Suppressor macrophage treated with lipopolysaccharide for 1 hour (primary cell): ENCODE measurements at places on chromosomes 7 and 10.

DNA sequence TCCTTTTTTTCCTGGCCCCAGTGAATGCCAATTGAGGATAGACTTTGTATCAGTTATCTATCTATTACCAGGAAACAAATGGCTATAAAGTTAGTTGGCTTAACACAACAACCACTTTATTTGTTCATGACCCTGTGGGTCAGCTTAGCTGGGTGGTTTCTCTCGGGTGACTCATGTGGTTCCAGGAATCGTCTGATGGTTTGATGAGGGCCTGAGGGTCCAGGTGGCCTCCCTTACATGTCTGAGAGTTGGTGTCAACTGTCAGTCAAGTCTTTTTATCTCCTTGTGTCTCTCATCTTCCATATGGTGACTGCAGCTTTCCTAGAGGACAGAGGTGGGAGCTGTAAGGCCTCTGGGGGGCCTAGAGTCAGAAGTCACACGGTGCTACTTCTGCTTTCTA lies 15.3 kb upstream of the MAPK8 start:
- no peak for DNase-seq

DNA sequence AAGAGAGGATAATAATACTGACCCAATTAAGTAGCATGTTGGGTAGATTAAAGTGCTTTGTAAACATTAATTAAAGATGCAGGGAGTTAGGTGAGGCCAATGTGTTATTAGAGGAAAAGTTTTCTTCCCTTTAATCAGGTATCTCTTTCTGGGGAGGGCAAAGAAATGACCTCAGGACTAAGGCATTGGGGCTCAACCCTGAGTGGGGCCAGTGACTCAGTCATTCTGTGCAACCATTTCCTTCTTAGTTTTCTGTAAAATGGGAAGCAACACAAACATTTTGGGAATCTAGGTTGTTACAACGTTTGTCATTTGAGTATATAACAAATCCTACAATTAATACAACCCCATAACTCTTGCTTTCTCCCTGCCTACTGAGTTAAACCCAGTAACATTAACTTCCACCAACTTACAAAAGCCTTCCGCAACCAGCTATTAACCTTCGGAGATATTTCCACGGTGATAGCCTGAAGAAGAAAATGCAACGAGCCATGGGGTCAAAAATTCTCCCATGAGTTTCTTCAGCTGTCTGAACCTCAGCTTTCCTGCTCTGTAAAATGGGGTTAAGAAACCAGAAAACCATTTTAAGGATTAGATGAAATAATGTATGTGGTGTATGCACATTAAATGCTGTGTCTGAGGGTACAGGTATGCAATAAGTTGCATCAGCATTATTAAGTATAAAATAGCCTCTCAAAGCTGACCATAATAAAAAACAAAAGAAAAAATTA lies 965 bp upstream of the PROSER2 start:
- DNase-seq = peak; percentile 41

- peak; percentile 69 for DNase-seq
Observed at GRCh38 chr7:30479202-30480120, 877 bp upstream of the NOD1 start.

DNA sequence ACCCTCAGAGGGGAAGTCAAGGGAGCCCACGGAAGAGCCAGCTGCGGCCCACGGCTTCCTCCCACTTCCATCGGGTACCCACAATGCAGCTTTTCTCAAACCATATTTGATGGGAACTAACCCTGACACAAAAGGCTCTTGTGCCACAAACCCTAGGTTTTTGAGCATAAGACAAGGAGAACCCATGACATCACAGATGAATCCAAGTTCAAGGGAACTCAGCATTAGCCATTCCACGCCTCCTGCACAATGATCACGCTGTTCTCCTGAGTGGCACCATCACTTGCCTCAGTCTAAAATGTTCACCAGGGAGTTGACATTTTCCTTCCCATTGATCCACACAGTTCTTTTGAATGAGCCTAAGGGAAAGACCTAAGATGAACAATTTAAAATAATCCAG lies 70.4 kb downstream of the ITIH5 start:
- DNase-seq = no peak

GRCh38 chr7:139345042-139345441 lies 3.9 kb downstream of the FMC1 start:
- peak; percentile 70 for DNase-seq

DNA sequence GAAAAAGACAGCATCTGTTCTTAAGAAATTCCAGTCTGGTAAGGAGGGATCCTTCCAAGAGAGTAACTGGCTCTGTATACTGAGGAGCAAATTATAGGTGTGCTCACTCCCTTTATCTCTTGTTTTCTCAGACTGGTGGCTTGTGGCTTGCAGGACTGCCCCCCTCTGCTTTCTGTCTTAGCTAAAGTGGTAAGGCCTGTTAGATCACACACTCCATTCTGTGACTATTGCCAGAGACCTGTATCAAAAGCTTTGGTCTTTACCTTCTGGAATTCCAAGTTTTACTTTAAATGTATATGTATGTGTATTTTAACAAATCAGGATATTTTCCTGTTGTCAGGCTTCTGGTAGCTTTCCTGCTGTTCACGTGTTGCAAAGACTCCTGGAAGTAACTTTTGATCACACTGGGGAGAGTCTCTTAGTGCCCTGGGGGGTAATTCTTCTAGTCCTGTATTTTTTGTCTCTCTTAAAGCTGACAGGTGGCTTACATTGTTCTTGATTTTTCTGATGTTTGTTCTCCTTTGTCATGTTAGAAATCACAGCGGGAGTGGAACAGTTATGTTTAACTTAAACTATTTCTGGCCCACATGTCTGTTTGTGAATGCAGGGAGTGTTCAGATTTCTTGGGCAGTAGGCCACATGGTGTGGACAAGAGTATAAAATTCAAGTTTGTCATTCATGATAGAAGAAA lies 99.0 kb downstream of the PLPP4 start:
- DNase-seq = no peak

DNA sequence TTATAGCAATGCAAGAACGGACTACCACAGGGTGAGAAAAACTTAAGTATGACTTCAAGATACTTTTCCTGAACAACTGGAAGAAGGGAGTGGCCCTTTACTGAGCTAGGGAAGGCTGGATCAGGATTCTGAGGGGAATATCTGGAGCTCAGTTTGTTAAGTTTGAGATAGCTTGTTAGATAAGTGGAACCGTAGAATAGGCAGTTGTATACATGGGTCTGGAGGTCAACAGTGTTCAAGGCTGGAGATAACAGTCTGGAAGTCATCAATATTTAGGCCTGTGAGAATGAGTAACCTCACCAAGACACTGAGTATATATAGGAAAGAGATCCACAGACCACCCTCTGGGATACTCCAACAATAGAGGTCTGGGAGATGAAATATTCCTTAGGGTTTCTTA lies 7.2 kb downstream of the PLEKHA1 start:
- no peak for DNase-seq

- DNase-seq = no peak
Observed at GRCh38 chr7:90705391-90706071, 109.4 kb downstream of the CDK14 start.

DNA sequence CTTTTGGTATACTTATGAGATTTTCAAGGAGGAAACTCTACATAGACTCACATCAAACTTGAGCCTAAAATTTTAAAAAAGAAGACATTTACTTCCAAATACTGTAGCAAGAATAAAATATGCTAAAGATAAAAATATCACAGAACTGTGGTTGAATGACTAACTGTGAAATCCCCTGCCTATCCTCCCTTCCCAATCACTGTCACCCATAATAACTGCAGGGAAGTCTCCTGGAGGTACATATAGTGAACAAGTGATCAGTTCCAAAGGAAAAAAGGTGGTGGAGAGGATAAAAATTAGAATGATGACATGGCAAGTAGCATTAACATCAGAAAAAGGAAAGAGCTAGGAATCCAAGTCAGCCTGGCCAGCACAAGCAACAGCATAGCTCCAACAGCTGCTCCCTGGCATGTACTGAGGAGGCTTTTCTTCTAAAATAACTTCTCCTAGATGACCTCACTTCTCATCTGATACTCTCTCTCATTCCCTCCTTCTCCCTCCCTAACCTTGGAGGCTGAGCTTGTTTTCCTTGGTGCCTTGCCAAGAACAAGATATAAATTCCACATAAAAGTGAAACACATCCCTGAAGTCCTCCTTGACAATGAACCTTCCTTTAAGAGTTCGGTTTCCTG lies 124.0 kb downstream of the IQUB start:
- no peak for DNase-seq

DNA sequence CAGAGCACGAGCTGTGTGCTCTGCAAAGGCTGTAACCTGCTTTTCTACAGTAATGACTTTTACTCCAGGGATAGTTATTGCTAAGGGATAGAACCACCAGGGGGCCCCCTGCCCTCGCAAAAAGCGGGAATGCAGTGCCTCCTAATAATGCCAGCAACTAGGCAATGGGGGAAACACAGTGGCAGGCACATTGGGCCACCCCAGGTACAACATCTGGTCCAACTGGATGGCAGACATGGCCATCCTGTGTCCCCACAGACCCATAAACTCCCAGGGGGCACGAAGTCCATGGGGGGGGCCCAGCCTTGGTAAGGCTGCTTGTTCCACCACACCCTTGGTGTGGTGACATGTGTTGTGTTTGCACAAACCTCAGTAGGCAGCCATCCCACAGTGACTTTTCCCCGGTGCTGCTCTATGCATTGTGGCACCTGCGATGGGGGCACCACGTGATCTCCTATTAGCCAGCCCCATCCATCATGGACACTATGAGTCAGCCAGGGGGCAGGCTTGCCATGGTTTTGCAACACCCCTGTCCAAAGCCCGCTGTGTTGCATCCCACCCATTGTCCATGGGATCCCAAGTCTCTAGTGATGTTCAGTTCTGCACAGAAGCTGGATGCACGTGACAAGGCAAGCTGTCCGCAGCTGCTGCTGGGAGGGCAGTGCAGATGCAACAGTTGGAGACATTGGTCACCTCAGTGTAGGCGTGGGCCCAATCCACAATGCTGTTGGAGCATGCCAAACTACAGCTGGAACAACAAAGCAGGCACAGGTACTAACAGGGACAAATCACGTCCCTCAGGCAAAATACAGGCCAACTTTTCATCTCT lies 84.0 kb downstream of the ANLN start:
- DNase-seq = peak; percentile 41

- DNase-seq = no peak
Observed at GRCh38 chr10:84329986-84330651, 1.7 kb downstream of the CCSER2 start.

GRCh38 chr10:113960617-113961181 lies 83.0 kb upstream of the ADRB1 start:
- no peak for DNase-seq

- no peak for DNase-seq
Observed at GRCh38 chr7:102918845-102919244, 6.0 kb downstream of the LRRC17 start.

GRCh38 chr10:117936566-117936965 lies 110.2 kb downstream of the RAB11FIP2 start:
- no peak for DNase-seq

DNA sequence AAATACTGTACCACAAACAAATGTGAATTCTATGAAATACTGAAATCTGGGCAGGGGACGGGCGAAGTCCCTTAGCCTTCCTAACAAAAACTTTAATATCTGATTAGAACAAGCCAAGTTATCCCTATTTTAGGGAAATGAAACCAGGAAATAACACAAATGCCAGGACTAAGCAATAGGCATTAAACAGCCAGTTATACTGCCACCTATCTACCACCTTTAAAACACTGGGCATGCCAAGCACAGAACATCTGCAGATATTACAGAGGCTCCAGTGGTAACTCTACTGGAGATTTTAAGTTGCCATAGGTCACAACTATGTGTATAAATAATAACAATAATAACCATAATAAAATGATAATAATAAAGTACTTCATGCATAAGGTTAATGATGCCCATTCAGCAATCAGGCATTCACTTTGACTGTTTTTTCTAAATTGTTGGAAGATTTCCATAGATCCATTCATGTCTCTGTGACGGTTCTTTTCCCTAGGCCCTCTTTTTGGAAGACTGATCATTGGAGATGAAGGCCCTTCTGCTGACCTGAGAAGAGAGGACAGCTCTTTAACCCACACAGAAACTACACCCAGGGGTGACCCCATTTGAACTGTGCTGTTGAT lies 195.7 kb downstream of the CACNA2D1 start:
- DNase-seq = peak; percentile 22

- peak; percentile 39 for DNase-seq
Observed at GRCh38 chr7:88256906-88257305, 37.1 kb upstream of the SRI start.

DNA sequence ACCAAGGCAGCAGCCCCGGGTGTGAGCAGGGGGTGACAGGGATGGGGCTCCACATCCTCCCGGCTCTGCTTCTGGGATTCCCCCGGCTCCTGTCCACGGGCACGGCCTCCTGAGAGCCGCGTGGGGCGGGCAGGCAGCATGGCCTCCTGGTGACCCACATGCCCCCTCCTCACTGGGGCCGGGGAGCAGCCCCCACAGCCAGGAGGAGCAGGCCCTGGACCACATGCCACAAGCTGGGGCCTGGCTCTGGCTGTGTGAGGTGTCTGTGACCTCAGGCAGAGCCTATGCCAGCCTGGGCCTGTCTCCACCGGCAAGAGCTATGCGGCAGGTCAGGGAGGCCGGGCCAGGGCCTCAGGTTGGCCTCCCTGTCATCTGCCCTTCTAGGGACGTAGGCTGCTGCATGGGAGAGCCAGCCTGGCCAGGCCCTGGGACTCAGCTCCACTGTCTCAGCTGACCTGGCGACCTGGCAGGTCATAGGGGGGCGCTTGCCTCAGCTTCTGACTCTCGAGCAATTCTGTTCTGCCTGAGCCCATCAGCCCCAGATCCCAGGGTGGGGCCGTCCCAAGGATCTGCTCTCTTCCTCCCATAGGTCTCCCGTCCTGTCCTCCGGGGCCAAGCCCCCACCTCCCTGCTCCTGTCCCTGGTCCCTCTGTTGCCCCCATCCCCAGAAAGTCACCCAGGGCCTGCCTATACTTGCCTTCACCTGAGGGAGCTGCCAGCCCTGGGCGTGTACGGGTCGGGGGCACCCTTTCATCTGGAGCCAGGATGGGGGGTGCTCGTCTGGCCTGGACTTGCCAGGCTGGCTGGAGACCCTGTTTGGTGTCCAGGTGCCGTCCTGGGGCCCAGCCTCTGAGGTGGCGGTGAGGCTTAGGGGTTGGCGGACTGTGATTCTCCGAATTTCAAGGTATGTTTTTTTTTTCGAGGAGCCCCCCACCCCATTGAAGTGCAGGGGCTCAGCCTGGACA lies 3.9 kb upstream of the TMEM184A start:
- DNase-seq = no peak

DNA sequence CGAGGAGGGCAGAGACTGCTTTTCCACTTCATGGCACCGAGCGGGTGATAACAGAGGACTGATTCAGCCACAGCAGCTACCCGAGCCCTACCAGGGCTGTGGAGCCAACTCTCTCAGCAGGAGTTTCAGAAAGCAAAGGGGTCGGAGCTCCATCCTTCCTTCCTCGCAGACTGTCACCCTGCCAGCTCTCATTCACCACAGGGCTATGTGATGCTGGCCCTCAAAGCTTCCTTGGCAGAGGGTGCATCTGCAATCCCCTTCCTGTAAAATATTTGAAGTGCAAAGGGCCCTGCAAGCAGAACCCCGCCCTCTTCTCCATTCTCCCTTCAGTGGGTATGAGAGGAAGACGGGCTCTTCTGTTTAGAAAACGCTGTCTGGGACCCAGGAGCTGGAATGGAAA lies 105.3 kb upstream of the LYZL2 start:
- no peak for DNase-seq
